ENCODE measurements at places on chromosomes 12 and 14. TPM values are rescaled to one million over a fixed set of nuclear protein-coding genes. Genes with fewer than 3 reads are reported as not detected.

Gene KLHDC1
- 0.44 TPM for total RNA-seq

Gene NRIP2
- total RNA-seq = not detected

Gene RND1
- total RNA-seq = 18.9 TPM

Gene ABCC9
- 0.42 TPM for total RNA-seq

GRCh38 chr14:39266525-39266870, 32.8 kb downstream of the MIA2 start:
- peak overlapping the region; percentile 90 for H3K4me3 ChIP-seq
- H3K36me3 ChIP-seq = no peaks in the 10 kb centered on the region
- H3K27ac ChIP-seq = peak overlapping the region; percentile 98
- no peak for DNase-seq
- H3K27me3 ChIP-seq = no peaks in the 10 kb centered on the region

DNA sequence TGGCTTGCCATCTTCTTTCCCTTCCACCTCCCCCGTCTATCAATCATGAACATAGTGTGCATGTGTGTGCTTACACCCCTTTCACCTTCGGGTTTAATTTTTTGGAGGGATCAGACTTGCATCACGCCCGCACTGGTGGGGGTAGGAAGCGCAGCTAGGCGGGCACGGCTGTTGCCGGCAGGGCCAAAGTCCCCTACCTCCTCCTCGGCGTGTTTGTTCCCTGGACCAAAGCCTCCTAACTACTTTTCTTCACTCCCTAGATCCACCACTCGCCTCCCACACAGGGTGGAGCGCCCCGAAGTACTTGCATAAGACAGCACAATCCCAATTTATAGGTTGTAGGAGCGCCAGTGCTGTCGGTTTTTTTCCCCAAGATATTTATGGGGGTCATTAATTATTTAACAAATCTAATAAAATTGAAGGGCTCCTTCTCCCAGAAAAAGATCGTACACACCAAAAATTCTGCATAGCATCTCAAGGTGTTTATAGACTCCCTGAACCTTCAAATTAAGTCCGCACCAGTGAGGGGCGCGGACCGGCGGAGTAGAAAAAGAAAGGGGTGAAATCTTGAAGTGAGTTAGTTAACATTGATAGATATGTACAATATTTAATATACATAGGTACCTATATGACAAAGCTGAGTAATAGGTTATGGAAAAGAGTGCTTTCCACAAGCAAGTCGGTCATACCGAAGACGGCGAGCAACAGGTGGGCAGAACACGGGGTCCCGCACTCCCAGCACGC, 717 bp downstream of the PKP2 start:
- no peaks in the 10 kb centered on the region for H3K27me3 ChIP-seq
- no peaks in the 10 kb centered on the region for H3K36me3 ChIP-seq
- peaks cover 4% of the 10 kb centered on the region for H3K4me1 ChIP-seq
- DNase-seq = peak; percentile 79
- H3K27ac ChIP-seq = no peak overlapping the region
- H3K4me3 ChIP-seq = peak overlapping the region; percentile 92

DNA sequence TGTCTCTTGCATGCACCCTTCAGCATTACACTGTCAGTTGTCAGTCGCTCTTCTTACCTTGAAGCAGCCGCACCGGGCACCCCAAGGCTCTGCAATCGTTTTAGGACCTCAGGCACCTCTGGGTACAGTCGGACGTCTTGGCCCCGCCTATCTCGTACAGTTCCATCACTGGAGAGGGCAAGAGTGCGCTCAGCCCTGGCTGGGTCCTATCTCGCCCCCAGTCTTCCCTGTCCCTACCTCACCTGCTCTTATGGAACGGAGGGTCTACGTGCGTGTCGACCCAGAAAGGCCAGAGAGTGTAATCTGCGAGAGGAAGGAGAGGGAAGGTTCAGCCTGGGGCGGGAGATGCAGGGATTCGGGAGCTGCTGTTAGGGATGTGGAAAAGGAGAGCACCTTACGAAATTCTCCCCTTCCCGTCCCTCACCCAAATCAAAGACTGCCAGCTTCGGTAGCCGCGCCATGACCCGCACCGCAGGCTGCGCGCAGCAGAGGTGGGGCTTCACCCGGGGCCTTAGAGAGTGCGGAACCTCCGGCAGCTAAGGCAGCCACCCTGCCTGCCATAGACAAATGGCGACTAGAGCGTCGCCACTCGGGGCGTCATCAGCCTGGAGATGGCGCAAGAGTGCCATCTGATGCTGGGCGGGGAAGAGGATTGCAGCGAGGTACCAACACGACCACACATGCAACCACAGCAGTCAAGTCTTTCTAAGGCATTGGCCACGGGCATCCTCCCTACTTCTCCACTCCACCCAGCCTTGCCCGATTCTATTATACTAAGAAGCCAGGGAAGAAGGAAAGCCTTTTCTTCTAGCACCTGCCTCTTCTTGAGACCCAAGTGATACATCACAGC, at the start of gene MDP1:
TSS of gene MDP1 (minus strand) at position 572 of the 850 bp plus-strand sequence. CDS start at position 461, 111 bp downstream.
- no peaks in the 10 kb centered on the region for H3K27me3 ChIP-seq
- H3K36me3 ChIP-seq = peaks cover 23% of the 10 kb centered on the region
- H3K4me3 ChIP-seq = peak within 1 kb of the TSS; percentile 86
- H3K27ac ChIP-seq = no peak within 1 kb of the TSS
- H3K4me1 ChIP-seq = peaks cover 3% of the 10 kb centered on the region

- no peak overlapping the region for H3K27ac ChIP-seq
- no peak for DNase-seq
- no peaks in the 10 kb centered on the region for H3K27me3 ChIP-seq
- no peak overlapping the region for H3K4me3 ChIP-seq
- no peaks in the 10 kb centered on the region for H3K4me1 ChIP-seq
- peaks cover 31% of the 10 kb centered on the region for H3K36me3 ChIP-seq
Observed at GRCh38 chr12:117005417-117006046, 93.7 kb downstream of the TESC start.

GRCh38 chr12:105860561-105861207, 278.1 kb downstream of the NUAK1 start:
- H3K4me1 ChIP-seq = peaks cover 9% of the 10 kb centered on the region
- no peak overlapping the region for H3K27ac ChIP-seq
- no peak overlapping the region for H3K4me3 ChIP-seq
- DNase-seq = peak; percentile 55
- no peaks in the 10 kb centered on the region for H3K27me3 ChIP-seq
